ENCODE measurements at places on chromosomes 7 and 10.

- DNase-seq: no peak
These were observed 286.8 kb downstream of the PARD3 start for GRCh38 chr10:34528320-34528719.

- no peak for DNase-seq
These were observed 44.0 kb downstream of the LDB3 start for GRCh38 chr10:86712317-86712707.

- DNase-seq: no peak
These were observed 90.9 kb upstream of the GATAD1 start for GRCh38 chr7:92356406-92356805.

- DNase-seq: no peak
These were observed 33.0 kb downstream of the TPST1 start for GRCh38 chr7:66237906-66238772.

GRCh38 chr7:87426160-87426559 is 49.3 kb downstream of the ABCB4 start:
- DNase-seq: no peak

DNA sequence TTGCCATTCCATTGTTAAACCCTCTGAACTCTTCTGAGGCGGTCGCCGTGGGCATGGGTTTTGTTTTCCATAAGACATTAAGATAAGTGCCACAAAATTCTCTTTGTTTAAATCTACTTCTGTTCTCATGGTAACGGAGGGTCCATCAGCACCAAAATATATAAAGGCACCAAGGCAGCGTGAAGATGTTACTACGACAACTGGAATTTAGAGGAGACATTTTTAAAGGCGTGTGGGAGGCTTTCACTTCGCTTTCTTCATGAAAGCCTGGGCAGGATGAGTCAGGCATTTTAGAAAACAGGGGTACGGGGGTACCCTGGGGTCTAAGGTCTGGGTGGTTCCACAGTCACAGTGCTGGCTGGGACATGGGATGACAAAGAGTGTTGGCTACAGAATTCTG is 34.0 kb downstream of the SMKR1 start:
- no peak for DNase-seq

- no peak for DNase-seq
These were observed 159.3 kb downstream of the BMPER start for GRCh38 chr7:34064519-34065158.

DNA sequence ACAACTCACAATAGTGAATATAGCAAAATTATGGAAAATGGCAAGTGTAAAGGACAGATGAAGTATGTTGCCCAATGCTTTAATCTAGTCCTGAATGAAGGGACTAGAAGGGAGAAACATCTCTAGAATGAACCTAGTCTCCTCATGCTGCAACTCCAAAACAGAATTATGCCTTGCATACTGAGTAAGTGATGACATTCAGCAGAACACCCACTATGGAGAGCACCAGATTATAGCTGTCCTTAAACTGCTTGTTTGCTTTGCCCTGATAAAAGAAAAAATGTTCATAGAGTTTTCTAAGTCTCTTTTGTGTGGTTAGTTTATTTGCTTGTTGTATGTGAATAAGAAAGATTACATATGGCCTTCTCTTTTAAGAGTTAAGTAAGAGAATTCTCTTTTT is 7.8 kb upstream of the HGF start:
- no peak for DNase-seq

- DNase-seq: no peak
These were observed 103.1 kb downstream of the TMEM26 start for GRCh38 chr10:61350068-61350467.

- DNase-seq: no peak
These were observed 33.1 kb upstream of the GALNT11 start for GRCh38 chr7:151992375-151992774.

DNA sequence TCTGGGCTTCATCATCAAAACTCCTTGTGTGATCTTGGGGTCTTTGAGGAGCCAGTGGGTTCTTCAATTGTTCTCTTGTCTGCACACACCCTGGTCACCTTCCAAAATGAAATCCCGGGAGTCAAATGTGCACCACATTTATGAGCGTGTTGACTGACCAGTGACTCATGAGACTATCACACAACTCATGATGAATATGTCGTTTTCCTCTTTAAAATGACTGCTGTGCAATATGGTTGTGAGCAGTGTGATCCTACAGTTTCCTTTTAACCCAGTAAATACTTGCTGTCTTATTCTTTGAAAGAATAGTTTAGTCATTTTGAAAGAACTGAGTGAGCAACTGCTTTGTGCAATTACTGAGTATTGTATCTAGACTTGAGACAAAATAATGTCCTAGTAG is 149.2 kb downstream of the DYNC1I1 start:
- no peak for DNase-seq

DNA sequence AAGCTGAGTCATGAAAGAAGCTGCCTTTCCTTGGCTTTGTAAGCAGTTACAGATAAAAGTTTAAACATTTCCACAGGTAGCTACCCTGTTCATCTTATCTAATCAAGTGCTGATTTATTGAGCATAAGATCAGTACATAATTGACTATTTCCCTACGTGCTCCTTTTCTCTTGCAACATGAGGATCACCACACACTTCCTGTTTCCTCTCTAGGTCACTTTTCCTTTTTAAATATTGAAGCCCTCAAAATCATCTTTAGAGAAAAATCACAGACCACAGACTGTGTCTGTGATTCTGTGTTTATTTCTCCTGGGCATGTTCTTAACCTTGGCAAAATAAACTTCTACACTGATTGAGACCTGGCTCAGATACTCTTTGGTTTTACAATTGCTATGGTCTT is 69.5 kb downstream of the ZNF37A start:
- DNase-seq: no peak

DNA sequence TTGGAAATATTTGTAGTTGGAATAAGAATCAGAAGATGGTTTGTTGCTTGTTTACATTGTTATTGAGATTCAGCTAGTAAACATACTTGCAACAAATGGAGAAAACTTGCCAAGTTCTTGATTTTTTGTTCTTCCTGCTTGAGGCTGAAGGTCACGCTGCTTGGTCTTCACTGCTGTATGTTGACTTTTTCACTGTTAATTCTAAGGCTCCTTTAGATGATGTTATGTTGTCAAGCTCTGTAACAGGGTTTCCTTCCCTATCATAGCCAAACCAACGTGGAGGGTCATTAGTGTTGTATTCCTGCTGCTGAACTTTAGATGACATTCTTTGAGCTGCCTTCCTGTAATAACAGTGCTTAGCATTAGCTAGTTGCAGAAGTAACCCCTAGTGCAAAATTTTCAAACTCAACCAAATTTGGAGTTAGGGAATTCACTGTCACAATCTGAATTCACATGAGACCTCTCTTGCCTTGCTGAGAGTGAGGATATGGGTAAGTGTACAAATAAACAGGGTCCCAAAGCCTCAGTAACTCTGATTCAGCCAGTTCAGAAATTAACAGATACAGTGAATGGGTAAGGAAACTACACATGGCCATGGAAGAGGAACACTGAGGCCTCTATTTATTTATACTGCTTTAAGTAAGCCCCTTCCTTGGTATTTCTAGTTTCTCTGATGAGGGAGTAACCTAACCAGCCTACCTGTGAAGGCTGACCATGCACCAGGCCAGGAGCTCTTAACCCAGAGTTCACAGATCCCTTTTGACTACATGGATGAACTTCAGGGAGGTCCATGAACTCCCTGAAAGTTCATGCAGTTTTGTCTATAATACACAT is 64.6 kb downstream of the FAM185A start:
- no peak for DNase-seq

DNA sequence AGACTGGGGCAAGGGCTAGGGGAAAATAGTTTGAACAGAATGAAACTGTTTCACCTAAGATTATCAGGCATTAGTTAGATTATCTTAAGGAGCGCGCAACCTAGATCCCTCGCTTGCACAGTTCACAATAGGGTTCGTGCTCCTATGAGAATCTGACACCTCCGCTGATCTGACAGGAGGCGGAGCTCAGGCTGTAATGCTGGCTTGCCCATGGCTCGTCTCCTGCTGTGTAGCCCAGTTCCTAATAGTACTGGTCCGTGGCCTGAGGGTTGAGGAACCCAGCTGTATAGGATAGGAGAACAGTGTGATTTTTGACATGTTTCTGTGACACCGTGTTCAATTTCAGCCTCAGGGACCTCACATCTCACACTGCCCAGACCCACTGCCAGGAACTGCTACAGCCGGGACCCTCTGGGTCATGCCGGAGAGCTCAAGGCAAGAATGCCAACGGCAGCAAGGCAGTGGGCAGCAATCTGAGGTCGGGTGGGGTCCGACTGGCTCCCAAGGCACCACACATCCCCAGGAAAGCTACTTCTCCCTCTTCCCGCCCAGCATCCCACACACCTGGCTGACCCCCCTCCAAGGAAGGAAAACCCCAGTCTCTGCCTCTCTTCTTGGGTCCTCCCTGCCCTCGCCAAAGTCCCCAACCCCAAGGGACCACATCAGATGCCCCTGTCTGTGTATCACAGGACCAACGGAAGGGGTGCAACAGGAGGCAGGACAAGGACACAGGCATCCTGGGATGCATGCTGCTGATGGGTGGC is 31.7 kb downstream of the CAMK2B start:
- no peak for DNase-seq

- no peak for DNase-seq
These were observed 77.0 kb upstream of the GSDME start for GRCh38 chr7:24834128-24834798.

DNA sequence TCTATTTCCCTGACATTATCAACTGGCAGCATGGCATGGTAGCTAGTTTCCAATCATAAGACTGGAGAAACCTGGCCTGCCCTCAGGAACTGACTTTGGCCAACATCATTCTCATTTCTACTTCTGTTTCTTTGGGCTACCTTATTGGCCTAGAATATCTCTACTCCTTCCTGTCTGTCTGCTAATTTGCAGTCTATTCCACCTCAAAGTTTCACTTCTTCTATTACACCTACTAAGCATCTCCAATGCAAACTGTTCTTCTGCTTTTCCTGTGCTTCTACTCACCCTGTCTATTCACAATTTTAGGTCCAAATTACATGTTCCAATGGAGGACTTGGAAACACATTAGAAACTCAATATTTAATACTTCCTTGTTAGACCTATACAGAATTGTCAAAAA is 65.6 kb downstream of the ZNF503 start:
- DNase-seq: no peak

DNA sequence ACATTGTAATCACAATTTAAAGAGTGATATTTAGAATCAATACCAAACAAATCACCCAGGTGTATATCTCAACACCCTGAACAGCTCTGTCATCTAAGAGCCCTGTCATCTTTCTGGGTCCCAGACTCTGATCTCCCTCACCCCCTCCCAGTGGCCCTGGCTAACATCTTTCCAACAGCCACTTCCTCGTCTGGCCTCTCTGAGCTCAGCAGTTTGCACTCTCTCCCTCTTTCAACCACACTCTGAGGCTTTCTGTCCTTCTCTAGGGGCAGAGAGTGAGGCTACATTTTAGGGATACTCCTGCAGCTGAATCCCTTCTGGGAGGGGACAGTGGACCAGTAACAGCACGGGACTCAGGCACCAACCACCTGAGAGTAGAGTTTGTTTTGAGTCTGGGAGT is 17.1 kb upstream of the PRRT4 start:
- DNase-seq: no peak

DNA sequence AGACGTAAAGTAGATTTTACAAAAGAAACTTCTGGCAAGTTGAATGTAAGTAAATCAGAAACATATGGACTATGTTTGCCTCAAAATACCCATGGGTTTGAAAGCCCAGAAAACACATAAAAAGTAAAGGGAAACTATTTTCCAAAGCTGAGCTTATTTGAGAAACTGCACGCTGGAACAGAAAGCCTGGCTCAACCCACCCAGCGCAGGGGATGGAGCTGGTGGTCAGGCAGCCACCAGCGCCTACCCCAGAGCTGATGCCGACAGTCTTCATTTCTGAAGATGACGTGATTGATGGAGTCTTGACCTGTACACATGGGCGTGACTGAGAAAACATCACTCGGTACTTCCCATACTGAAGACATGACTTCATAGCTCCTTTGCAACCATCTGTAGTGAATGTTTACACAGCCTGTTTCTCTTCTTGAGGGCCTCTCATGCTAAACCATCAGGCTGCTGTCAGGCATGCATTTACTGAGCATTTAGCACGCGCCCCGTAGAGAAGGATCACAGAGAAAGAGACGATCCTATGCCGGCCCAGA is 232.6 kb upstream of the AUTS2 start:
- no peak for DNase-seq

GRCh38 chr10:33520223-33520622 is 185.8 kb upstream of the NRP1 start:
- DNase-seq: no peak

DNA sequence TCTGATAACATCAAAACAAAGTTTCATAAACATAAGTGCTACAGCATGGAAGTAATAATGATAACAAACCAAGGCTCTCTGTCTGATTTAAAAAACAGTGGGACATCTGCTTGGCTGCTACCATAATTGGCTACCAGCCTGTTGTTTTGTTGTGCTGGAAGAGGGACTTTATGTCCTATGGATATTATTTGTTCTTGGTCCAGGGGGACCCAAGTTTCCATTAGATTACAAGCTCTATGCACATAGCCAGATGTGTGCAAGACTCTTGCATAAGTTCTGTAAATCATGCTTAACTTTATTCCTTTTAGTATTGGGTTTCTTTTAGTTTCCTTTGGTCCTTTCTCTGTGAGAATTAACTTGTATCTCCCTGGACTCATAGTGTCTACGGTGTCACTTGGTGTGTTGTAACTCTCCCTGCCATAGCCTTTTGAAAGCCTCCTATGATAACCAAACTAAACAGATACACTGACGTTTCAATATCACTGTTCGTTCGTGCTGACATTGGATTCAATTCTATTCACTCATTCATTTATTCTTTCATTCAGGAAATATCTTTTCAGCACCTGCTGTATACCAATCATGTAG is 41.4 kb upstream of the CD36 start:
- no peak for DNase-seq

GRCh38 chr10:103765981-103766380 is 89.4 kb downstream of the SH3PXD2A start:
- no peak for DNase-seq

- DNase-seq: no peak
These were observed 2.4 kb downstream of the GBF1 start for GRCh38 chr10:102247734-102248133.

- no peak for DNase-seq
These were observed 203.6 kb upstream of the PRSS58 start for GRCh38 chr7:142461437-142461836.

GRCh38 chr10:70836319-70836718 is 20.6 kb downstream of the SGPL1 start:
- DNase-seq: no peak

GRCh38 chr7:53001221-53001620 is 34.2 kb upstream of the POM121L12 start:
- no peak for DNase-seq

- no peak for DNase-seq
These were observed 16.5 kb downstream of the MDH2 start for GRCh38 chr7:76064208-76064970.

- no peak for DNase-seq
These were observed 62.1 kb upstream of the EFCAB10 start for GRCh38 chr7:105643384-105643783.

DNA sequence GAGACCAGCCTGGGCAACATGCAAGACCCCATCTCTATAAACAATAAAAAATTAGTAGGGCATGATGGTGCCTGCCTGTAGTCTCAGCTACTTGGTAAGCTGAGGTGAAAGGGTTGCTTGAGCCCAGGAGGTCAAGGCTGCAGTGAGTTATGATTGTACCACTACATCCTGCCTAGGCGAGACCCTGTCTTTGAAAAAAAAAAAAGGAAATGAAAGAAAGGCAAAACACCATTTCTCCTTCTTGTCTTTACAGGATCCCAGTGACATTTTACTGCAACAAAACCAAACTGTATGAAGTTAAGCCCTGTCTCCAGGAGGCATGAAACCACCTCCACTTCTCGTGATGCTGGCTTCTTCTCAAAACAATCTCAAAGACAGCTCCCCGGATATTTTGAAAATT is 29.9 kb upstream of the PBLD start:
- DNase-seq: no peak

- DNase-seq: no peak
These were observed 78.1 kb downstream of the USP6NL start for GRCh38 chr10:11533328-11533781.
